Aorta (tissue), 5 donors: ENCODE measurements at places on chromosomes 7 and 10.

DNA sequence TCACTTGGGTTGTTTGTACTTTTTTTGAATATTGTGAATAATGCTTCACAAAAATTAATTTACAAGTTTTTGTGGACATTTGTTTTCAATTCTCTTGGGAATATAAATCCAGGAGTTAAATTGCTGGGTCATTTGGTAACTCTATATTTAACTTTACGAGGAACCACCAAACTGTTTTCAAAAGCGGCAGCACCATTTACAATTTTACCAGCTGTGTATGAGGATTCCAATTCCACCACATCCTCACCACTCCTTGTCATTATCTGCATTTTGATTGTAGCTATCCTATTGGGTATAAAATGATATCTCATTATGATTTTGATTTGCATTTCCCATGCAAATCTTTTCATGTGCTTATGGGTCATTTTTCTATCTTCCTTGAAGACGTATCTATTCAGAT is 4.0 kb upstream of the NUDT13 start:
- DNase-seq = no peak
- H3K27ac ChIP-seq = no peak overlapping the region
- H3K36me3 ChIP-seq = peaks cover 3% of the 10 kb centered on the region
- no peak overlapping the region for H3K4me3 ChIP-seq
- no peaks in the 10 kb centered on the region for H3K4me1 ChIP-seq

DNA sequence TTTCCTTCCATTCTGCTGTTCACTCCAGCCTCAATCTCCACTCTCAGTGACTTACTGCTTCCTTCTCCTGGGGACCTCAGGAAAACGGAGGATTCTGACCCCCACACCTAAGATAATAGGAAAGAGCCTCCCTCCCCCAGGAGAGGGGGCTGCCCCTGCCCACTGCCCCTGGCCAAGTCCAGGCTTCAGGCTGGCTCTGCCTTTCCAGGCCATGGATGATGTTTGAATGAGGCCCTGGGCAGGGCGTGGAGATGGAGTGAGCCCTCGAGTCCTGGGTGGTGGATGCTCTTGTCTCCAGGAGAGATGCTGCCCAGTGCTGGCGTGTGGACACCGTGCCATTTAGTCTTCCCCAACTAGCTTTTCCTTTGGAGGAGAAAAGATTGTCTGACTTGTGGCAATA is 106.9 kb downstream of the INSYN2A start:
- no peak overlapping the region for H3K27ac ChIP-seq
- DNase-seq = no peak
- H3K36me3 ChIP-seq = no peaks in the 10 kb centered on the region

DNA sequence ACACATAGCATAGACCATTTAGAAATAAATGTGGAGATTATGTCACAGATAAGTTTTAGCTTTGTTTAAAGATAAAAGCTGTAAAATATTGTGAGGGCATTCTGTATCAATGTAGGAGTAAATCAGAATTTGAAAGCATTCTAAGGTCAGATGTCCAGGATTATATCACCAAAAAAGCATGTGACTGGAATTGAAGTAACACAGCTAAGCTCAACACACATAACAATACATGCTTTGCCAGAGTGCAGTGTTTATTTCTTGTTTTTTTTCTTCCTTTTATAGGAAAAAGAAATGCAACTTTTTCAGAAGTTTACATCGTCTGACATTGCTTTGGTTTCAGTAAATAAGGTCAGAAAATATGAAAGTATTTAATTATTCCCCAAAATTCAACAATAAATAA is 183.4 kb downstream of the HTR7 start:
- no peaks in the 10 kb centered on the region for H3K27me3 ChIP-seq
- H3K27ac ChIP-seq = no peak overlapping the region
- no peak for DNase-seq
- no peak overlapping the region for H3K4me3 ChIP-seq
- no peaks in the 10 kb centered on the region for H3K4me1 ChIP-seq
- H3K36me3 ChIP-seq = no peaks in the 10 kb centered on the region

DNA sequence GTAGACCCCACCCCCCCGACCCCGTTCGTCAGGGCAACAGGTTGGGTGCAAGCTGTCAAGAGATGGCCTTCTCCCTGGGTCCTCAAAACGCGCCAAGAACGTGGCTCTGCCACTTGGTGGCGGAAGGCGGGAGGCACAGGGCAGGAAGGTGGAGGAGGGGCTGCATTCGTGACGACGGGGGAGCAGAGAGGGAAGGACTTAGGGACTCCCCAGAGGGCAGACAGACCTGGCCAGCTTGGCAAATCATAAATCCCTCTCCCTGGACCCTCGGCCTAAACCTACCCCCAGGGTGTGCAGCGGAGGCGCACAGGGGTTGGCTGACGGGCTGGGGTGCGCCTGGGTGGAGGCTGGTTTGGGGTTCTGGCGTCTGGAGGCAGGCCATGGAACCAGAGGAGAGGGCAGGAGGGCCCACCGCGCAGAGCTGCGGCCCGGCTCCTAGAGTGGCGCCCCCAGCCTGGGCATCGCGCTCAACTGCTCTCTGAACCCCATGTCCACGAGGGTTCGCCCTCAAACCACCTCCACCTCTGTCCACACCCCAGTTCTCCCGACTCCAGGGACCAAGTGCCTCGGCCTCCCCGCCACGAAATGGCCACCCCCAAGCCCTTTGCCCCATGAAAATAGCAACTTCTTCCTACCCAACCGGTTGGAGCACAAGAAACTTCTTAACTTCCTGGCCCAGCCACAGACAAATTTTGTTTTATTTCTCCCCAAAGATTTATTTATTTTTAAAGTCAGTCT is 10.8 kb upstream of the GATA3 start:
- H3K27ac ChIP-seq = no peak overlapping the region
- no peak overlapping the region for H3K4me3 ChIP-seq
- no peaks in the 10 kb centered on the region for H3K27me3 ChIP-seq
- no peaks in the 10 kb centered on the region for H3K36me3 ChIP-seq

DNA sequence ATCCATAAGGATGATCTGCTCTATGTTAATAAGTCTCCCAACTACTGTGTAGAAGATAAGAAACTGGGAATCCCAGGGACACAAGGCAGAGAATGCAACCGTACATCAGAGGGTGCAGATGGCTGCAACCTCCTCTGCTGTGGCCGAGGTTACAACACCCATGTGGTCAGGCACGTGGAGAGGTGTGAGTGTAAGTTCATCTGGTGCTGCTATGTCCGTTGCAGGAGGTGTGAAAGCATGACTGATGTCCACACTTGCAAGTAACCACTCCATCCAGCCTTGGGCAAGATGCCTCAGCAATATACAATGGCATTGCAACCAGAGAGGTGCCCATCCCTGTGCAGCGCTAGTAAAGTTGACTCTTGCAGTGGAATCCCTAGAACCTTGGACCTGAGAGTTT is 10.3 kb downstream of the WNT16 start:
- no peak overlapping the region for H3K4me3 ChIP-seq
- no peaks in the 10 kb centered on the region for H3K27me3 ChIP-seq
- DNase-seq = no peak
- no peaks in the 10 kb centered on the region for H3K4me1 ChIP-seq
- H3K36me3 ChIP-seq = no peaks in the 10 kb centered on the region
- no peak overlapping the region for H3K27ac ChIP-seq

DNA sequence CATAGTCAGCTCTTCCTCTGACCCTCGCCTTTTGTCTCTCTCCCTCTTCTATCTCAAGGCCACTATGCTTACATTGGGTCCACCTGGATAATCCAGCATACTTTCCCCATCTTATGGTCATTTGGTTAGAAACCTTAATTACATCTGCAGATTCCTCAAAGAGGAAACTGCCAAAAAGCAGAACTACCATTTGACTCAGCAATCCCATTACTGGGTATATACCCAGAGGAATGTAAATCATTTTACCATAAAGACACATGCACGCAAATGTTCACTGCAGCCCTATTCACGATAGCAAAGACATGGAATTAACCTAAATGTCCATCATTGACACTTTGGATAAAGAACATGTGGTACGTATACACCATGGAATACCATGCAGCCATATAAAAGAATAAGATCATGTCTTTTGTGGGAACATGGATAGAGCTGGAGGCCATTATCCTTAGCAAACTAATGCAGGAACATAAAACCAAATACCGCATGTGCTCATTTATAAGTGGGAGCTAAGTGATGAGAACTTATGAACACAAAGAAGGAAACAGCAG is 114.8 kb upstream of the NPY start:
- H3K27me3 ChIP-seq = no peaks in the 10 kb centered on the region
- no peak for DNase-seq
- H3K27ac ChIP-seq = no peak overlapping the region

DNA sequence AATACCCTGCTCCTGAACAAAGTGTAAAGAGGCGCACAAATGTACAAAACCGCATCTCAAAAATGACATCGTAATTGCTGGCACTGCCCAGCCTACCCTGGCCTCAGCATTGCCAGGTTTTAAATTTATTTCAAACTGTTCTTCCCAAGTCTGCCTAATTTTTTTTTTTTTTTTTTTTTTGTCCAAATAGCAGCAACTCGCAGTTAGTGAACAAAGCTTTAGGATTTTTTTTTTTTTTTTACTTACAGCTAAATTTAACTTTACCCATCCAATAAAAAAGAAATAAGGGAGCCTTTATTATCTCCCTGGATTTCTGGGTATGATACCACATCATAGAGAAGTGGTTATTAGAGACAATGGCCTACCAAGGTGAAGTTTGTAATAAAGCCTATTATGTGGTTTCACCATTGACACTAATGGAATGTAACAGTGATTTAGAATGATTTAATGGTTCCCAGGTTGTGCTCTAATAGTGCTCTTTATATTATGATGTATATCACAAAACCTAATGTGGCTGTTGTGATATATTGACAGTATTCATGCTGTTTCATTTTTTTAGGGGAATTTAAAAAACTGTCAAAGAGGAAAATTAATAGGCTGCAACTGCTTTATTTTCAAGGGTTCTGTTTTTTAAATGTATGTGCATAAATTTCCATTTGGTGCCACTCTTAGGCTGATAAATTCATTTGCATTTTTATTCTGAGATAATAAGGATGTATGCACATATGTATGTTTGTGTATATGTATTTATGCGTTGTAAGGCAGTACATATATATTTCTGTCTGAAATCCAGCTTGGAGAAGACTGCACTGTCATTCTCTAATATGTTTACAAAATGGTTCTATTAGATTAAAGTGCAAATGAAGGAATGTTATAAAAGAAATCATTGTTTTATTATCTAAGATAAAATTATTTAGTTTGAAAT is 309.0 kb downstream of the TFEC start:
- H3K27ac ChIP-seq = no peak overlapping the region
- DNase-seq = no peak
- no peaks in the 10 kb centered on the region for H3K4me1 ChIP-seq
- H3K27me3 ChIP-seq = no peaks in the 10 kb centered on the region
